Fibroblast of skin of abdomen (primary cell): ENCODE measurements at places on chromosomes 2 and 18.

DNA sequence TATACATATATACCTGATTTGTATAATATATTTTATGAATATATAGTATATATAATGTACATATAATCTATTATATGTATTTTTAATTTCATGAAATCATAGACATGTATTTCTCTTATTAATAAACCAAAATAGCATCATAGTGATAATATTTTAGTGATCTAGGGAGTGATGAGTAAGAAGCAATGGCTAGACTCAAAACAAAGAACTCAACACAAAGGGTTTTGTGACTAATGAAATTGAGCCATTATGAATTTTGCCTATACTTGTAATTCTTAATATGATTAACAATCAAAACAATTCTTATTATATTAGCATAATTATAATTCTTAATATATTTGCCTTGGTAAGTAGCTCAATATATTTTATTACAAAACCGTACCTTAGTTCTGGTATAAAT is 1614.1 kb upstream of the TMEFF2 start:
- DNase-seq = no peak

DNA sequence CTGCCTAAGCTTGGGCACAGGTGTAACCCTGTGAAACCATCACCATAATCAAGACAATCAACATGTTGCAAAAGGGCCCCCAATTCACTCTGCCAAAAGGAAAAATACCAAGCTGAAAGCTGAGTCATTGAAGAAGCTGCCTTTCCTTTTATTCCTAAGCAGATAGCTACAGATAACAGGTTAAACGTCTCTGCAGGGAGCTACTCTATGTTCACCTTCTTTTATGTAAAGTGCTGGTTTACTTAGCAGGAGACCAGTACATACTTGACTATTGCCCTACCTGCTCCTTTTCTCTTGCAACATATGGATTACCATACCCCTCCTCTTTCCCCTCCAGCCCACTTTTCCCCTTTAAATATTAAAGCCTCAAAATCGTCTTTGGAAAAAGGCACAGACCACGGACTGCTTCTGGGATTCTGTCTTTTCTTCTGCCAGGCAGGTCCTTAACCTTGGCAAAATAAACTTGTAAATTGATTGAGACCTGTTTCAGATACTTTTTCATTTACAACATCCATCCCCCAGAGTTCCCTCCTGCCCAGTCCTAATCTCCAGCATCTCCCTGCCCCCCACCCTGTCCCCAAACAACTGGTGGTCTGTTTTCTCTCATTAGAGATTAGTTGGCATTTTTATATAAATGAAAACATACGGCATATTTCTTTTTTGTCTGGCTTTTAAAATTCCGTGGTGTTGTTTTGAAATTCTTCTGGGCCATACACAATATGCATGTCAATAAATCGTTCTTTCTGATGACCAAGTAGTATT is 37.8 kb upstream of the LDLRAD4 start:
- DNase-seq = no peak

DNA sequence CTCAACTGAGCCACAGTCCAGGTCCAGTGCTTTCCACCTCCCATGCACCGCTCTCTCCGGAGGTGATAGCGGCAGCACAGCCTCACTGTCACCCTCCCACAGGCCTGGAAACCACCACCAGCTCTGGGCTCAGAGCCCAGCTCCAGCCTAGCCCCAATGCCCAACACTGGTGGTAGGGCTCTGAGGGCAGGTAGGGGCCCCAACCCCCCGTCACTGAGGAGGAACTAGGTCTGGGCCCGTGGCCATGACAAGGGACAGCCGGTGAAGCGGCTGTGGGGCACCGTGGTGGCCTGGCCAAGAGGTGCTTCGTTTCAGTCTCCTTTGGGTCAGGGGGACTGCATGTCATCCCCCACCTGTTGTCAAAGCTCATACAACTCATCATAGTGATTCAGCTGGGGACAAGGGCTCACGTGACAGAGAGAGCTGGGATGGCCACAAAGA is 5.5 kb upstream of the TMEM214 start:
- no peak for DNase-seq

DNA sequence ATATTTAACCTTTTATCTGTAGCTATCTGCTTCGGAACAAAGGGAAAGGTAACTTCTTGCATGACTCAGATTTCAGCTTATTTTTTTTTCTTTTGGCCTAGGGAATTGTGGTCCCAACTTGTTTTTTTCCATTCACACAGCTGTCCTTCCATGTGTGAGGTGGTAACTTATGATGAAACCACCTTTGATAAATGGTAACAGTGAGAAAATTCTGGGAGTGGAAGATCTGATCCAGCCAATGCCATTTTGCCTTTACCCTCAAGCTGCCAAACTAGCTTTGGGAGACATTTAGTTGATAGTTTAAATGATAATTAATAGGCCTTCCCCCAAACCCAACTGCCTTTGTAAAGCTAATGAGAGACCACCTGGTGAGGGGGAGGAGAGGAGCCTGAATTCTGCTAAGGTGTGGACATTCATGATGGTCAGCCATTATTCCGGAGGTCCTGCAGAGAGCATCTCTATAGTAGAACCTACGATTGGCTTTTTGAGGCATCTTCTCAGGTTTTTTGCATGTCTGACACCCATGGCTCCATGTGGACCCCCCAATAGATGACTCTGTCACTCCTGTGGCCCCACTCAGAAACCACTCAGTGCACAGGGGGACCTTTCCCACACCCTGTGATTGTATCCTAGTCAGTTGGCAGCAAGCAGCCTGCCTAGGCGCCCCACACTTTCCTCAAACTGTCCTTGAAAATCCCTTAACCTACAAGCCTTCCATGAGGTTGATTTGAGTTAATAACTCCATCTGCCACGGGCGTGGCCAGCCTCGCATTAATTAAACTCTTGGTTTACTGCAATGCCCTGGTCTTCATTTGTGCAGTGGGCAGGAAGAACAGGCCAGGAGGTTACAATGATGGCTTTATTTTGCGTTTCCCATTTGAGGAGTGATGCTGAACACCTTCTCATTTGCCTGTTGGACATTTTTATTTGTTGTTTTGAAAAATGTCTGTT is 263.5 kb upstream of the PXDN start:
- no peak for DNase-seq

- no peak for DNase-seq
Observed at GRCh38 chr2:123438675-123439074, 586.4 kb upstream of the CNTNAP5 start.

DNA sequence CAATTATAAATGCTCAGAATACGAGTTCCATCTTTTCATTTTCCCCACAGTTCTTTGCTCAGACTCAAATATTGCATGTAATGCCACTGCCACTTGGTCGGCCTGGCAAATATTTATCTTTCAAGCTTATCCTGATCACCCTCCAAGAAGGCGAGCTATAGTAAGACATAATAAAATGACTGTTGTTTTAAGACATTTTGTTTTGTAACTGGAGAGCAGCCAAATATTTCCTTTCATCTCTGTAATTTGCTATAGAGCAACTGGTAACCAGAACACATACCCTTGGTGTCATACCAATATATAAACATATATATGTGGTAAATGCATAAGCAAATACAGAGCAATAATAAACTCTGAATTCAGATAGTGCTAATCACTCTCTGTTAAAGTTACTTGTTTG is 7.3 kb upstream of the ATL2 start:
- DNase-seq = no peak

GRCh38 chr2:44237221-44237620 is 38.1 kb upstream of the SLC3A1 start:
- no peak for DNase-seq

DNA sequence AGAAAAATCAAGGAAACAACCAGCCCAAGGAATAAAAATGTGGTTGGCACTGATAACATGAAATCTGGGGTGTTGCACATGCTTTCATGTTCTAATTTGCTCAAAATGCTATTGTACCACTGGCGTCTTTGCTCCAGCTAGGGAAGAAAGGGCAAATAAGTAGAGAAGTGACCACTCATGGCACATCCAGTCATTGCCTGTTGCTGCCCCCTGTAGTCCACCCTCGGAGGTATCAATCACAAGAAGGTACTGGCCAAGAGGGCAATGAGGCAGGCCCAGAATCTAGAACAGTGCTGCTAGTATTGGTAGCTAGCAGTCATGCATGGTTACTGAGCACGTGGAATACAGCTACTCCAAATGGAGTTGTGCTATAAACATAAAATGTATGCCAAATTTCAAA is 213.4 kb downstream of the CDCA7 start:
- no peak for DNase-seq

DNA sequence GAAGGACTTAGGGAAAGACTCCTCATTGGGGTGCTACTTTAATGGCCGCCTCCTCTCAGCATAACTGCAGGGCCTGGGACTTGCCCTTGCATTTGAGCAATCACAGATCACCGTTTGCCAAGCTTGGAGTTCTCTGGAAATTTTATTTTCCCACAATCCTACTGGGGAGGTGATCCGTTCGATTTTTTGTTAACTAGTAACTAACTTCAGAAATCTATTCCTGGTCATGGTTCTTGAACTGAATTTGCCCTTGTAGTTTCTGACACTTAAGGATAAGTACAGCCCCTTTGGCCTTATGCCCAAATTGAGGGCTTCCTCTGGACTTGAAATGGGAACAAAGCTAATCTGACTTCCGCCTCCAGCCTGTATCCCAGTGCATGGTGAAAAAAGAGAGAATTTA is 60.5 kb upstream of the ST3GAL5 start:
- DNase-seq = no peak

DNA sequence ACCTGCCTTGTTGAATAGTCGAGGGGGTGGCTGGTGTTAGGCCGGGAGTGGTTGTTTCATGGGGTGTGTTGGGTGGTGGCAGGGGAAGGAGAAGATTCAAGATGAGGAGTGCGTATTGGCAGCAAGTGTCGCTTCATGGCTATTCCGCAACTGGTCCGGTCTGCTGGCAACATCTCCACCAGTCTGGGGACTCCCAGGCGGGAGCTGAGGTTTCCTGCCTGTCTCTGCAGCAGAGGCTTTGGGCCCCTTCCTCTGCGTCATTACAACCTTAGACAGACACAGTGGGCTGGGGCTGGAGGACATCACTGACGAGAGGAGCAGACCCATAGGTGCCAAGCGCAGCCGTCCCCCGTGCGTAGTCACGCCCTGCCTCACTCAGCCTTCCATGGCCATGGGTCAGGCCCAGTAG is 64.0 kb upstream of the MCFD2 start:
- DNase-seq = no peak

- DNase-seq = no peak
Observed at GRCh38 chr18:54020966-54021365, 203.5 kb downstream of the MBD2 start.

GRCh38 chr2:181076658-181077057 is 96.3 kb downstream of the UBE2E3 start:
- peak; percentile 55 for DNase-seq

DNA sequence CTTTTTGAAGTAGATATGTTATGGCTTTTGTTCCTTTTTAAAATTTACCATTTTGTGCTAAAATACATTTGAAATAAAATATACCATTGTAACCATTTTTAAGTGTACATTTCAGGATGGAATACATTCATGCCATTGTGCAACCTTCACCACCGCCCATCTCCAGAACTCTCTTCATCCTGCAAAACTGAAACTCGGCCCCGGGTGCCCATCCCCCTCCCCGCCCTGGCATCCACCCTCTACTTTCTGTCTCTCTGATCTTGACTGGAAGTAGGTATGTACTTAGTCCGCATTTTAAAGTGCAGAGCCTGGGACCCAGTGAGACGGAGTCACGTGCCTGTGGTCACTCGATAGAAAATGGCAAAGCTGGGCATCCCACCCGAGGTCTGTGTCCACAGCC is 45.6 kb downstream of the DIPK1C start:
- DNase-seq = no peak

GRCh38 chr2:1866402-1867111 is 122.2 kb upstream of the PXDN start:
- no peak for DNase-seq

GRCh38 chr2:29789911-29790485 is 131.4 kb downstream of the ALK start:
- DNase-seq = no peak

GRCh38 chr18:48355276-48356115 is 53.7 kb downstream of the ZBTB7C start:
- DNase-seq = no peak

- DNase-seq = no peak
Observed at GRCh38 chr2:240917009-240917683, 11.0 kb downstream of the CROCC2 start.

DNA sequence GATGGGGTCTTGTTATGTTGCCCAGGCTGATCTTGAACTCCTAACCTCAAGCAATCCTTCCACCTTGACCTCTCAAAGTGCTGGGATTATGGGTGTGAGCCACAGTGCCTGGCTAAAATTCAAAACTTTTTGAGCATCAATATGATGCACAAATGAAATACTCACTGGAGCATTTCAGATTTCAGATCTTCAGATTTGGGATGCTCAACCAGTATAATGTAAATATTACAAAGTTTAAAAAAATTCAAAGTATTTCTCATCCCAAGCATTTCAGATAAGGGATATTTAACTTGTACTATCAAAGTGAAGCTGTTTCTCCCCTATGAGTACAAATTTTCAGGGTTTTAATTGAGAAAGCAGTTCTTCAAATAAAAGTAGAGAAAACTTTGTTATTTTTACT is 164.1 kb upstream of the CCDC68 start:
- no peak for DNase-seq

GRCh38 chr2:235366807-235367206 is 127.0 kb upstream of the AGAP1 start:
- DNase-seq = no peak

GRCh38 chr2:33577668-33578067 is 21.4 kb downstream of the FAM98A start:
- DNase-seq = no peak

DNA sequence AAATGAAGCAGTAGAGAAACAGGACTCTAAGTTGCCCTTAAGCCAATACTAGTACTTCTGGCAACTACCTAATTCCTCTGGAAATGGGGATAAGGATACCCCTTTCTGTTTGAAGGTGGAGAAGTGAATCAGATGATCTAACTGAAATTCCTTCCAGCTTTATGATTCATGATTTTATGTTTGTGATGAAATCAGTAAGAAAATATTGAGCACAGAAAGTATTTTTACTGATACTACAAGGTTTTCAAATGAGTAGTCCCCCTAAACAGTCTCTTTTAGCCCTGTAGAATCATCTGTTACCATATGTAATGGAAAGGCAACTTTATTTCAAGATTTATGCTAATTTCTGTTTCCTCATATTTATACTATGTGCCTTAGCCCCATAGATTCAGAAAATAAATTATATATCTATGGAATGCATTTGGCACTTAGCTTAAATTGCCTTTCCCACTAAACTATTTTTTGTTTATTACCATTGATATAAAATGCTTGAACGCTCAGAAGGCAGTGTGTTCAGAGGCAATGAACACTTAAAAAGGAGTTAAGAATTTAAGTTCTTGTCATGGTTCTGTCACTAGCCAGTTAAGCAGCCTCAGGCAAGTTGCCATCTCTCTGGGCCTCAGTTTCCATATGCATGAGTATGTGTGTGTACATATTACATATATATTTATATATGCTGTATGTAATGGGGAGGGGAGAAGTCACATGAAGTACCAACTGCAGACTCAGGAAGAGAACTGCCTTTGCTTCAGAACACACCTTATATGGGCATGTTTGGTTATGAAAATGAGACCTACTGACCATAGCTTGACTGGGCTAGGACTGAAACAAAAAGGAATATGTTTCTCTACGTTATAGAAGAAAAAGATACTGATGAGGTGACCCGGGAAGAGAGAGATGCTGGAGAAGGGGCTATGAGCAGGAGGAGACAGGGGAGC is 97.7 kb downstream of the CDC42EP3 start:
- peak; percentile 68 for DNase-seq
